ENCODE measurements at places on chromosomes 11 and 22.

DNA sequence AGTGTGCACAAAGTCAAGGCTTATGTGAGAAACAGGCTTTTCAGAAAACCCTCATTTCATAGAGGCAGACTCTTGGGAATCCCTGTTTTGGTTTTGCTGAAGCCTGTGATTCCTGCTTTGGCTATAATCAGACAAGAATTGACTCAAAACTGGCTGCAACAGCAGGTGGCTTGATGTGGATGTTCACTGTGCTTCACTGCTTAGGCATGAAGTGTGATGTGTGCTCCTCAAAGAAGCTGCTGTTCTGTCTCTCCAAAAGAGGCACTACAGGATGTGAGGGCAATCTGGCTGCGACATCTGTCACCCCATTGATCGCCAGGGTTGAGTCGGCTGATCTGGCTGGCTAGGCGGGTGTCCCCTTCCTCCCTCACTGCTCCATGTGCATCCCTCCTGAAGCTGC lies 103.5 kb downstream of the C11orf58 start:
- DNase-seq: no peak

DNA sequence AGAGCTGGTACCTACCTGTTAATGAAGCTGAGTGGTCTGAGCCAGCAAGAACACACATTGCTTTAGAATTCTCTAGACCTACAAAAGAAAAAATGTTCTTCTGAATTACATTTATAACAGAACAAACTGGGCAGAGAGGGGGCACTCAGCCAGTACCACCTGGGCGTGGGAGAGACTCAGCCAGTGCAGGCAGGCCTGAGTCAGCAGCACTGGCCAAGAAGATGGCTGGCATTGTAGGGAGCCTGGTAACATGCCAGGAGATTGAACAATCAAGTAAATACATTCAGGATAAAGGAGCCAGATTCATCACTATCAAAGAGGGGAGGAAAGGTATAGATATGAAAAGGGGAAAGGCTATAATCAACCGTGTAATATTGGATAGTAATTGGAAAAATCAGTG lies 19.9 kb downstream of the SERGEF start:
- DNase-seq: no peak

GRCh38 chr11:6202041-6202440 lies 3.0 kb downstream of the OR52W1 start:
- DNase-seq: no peak

- DNase-seq: no peak
Measured at GRCh38 chr11:87020764-87021365, 16.9 kb upstream of the TMEM135 start.

DNA sequence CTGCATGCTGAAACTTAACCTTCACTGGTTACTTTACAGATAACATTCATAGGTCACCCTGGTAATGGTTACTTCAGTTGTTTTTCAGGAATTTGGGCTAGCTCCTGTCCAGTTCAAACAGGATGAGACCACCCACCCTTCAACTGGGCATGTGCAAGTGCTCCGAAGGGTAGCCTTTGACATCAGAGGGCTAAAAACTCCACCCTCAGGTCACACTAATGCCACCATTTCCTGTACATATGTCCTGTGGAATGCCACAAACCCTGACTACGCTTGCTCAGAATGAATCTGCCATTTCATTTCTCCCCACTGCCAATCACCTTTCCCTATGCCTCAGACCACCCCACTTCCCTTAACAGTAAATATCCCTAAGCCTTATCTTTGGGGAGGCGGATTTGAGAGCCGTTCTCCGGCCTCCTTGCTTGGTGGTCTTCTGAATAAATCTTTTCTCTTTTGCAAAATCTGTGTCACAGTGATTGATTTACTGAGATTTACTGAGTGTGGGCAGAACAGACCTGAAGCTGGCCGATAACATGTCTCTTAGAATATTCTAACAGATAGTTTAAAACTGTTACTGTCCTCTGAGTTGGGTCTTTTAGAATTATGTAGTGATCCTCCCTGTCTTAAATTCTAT lies 25.4 kb upstream of the FXYD2 start:
- DNase-seq: peak; percentile 43

GRCh38 chr11:134231958-134232659 lies 7.6 kb downstream of the VPS26B start:
- no peak for DNase-seq

DNA sequence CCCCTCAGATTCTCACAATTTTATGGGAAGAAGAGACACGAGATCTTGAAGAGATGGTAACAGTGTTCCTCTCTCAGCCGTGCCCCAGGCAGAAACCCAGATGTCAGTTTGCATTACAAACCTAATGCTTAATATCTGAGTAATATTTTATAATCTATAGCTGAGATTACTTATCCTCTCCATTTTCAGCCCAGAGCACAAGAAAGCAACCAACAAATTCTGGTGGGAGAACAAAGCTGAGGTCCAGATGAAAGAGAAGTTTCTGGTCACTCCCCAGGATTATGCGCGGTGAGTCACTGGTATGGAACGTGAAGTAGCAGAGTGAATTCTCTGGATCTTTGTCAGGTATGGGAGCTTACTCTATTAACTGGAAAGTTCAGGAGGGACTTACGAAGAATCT lies 884 bp downstream of the CENATAC start:
- no peak for DNase-seq

All from ecto neural progenitor cell (in vitro differentiated cells).